ENCODE measurements at places on chromosomes 1 and 21.

- DNase-seq: no peak
These were observed 40.6 kb upstream of the CFHR3 start for GRCh38 chr1:196734006-196734405.

- DNase-seq: no peak
These were observed 48.8 kb downstream of the DISP3 start for GRCh38 chr1:11527541-11528452.

DNA sequence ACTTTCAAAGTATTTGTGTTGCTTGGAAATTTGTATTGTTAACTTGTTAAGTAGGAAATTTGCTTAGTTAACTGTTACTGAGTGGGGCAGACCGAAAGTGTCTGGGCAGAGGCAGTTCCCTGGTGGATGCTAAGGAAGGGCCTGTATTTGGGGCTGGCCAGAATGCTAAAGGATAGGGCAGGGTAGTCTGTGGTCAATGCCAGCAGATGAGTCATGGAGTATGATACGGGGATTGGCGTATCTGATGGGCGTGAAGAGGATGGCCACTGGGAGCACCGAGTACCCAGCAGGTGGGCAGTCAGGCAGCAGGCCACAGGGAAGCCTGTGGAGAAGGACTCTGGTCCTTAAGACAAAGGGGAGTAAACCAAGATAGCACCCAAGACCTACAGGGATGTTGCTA, 46.6 kb upstream of the SCAF4 start:
- DNase-seq: no peak

GRCh38 chr1:109240158-109241152, 8.9 kb upstream of the CELSR2 start:
- DNase-seq: peak; percentile 83

DNA sequence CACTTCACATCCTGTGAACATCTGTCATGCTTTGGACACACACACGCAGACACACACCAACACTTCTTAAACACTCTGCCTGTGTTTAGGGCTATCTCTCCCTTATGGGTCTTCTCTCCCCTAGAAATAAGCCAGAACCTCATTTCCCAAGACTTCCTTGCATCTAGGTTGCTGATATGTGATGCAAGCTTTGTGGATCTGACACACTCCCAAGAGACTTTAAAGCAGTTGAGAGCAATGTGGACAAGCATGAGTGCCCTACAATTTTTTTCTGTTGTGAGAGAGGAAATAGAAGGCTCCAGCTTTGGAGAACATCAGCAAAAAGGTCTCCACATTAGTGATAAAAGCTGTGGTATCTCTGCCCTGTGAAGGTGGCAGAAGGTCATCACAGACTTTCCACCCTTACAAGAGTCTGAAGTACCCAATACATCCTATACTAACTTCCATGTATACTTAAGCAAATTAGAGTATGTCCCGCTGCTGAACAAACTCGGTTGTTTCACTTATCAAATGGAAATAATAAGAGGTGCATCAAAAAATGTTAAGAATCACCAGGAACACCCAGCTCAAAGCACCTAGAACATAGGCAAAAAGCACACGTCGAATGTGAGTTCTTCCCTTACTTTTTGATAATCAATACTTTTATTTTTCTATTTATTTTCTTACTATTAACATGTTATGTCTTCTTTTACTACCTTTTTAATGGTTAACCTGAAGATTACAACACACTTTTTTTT, 267.6 kb downstream of the SETD4 start:
- no peak for DNase-seq

GRCh38 chr1:185666582-185666981, 67.6 kb upstream of the HMCN1 start:
- DNase-seq: no peak

DNA sequence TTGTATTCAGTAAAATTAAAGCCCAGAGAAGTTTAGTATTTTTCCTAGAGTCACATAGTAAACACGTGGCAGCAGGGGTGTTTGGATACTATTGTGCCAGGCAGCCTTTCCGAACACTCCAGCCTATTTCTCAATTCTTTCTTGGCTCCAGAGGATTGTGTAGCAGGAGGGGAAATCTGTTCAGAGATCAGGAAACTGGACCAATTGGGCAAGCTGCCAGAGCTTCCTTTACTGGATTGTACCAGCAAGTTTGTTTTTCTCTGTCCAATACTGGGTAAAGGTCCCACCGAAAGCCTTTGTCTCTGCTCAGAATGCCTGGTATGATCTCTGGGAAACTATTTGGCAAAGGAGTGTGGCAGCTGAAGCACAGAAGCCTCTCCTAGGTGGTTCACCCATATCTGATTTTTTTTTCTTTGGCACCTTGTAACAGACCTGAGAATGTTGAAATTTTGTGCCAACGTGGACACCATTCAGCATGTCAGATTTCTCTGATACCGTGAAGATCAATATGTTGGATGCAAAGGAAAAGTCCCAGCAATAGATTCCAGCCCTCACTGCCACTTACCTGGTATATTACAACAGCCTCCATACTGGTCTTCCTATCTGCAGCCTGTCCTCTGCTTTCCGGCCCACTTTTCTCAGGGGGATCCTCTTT, 126.2 kb downstream of the FGGY start:
- no peak for DNase-seq

DNA sequence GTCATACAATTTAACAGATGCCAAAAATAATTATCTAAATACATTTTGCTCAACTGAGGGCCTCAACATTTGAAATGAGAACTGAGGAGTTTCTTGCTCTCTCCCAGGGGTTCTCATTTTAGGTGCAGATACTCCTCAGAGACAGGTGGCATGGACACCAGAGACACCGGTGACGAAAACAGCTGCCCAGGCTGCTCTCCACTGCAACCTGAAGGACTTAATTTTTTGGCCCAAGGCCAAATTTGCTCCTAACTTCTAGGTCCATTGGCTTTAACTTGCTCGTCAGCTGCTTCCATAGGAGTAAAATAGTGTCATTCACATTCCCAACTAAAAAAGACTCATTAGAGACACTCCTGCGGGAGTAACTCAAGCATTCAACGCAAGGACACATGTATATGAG, 87.0 kb downstream of the NRIP1 start:
- DNase-seq: no peak

DNA sequence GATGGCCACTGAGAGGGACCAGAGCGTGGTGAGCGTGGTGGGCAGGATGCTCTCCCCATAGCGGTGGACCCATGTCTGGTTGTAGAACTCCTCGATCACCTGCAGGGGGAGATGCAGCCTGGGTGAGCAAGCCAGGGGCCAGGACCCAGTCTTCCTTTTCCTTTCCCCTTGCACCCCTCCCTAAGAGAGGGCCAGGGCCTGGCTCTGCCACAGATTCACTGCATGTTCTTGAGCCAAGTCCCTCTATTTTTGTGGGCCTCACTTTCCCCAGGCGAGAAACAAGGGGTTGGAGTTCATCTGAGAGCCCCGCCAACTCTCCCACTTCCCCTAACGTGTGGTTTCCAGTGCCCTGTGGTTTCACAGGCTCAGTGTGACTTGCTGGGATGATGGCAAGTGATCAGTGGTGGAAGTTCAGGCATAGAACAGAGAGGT, 27.5 kb downstream of the SLC2A1 start:
- no peak for DNase-seq

DNA sequence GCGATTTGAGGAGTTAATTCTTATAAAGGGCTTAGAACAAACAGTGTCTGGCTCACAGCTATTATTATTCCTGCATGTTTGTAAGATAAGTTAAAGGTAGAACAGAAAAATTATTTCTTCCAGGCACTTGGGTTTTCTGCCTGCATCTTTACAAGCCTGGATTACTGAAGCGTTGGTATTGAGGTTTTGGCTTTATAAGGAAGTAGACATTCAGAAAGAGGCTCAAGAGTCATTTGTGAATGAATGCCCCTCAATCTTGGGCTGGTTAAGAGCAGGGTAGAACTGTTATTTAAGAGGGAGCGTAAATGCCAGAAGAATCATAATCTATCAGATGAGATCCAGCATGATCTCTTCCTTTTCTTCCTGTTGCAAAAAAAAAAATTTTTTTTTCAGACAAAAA, 77.3 kb upstream of the ARID1A start:
- DNase-seq: no peak

GRCh38 chr1:186187601-186188000, 187.5 kb downstream of the TPR start:
- DNase-seq: no peak

DNA sequence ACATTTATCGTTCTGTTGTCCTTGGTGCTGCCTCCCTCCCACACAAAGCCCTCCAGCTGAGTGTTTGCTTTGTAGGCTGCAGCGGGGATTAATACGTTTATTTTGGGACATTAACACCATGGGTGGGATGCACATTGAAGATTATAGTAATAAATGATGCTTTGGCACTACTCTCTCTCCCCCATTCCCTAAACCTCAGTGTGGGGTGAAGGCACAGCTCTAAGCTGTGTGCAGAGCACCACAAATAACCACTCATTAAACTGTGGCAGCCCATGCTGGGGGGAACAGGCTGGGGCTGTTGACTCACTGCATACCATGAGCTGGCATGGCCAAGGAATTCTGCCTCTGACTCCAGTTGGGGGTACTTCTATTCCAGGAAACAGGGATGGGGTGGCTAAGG, 7.7 kb downstream of the PCP4L1 start:
- no peak for DNase-seq

- DNase-seq: no peak
These were observed 130.6 kb downstream of the HUNK start for GRCh38 chr21:32003411-32003810.

- DNase-seq: no peak
These were observed 40.2 kb downstream of the ATP1B1 start for GRCh38 chr1:169146576-169147214.

GRCh38 chr21:43637530-43638158, 21.6 kb downstream of the HSF2BP start:
- DNase-seq: no peak

- DNase-seq: no peak
These were observed 47.2 kb upstream of the IGSF21 start for GRCh38 chr1:18060366-18060765.

- DNase-seq: peak; percentile 77
These were observed 46.2 kb upstream of the BCL9 start for GRCh38 chr1:147494998-147495580.

GRCh38 chr1:82491301-82492048, 690.7 kb downstream of the ADGRL2 start:
- DNase-seq: no peak

DNA sequence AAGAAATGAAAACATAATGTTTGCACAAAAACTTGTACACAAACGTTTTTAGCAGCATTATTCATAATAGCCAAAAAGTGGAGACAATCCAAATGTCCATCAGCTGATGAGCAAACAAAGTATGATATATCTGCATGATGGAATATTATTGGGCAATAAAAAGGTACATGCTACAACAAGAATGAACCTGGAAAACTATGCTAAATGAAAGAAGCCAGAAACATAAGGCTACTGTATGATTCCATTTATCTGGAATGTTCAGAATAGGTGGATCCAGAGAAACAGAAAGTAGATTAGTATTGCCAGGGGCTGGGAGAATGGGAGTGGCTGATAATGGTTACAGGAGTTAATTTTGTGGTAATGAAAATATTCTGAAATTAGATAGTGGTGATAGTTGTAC, 19.0 kb downstream of the FBXO28 start:
- DNase-seq: no peak

DNA sequence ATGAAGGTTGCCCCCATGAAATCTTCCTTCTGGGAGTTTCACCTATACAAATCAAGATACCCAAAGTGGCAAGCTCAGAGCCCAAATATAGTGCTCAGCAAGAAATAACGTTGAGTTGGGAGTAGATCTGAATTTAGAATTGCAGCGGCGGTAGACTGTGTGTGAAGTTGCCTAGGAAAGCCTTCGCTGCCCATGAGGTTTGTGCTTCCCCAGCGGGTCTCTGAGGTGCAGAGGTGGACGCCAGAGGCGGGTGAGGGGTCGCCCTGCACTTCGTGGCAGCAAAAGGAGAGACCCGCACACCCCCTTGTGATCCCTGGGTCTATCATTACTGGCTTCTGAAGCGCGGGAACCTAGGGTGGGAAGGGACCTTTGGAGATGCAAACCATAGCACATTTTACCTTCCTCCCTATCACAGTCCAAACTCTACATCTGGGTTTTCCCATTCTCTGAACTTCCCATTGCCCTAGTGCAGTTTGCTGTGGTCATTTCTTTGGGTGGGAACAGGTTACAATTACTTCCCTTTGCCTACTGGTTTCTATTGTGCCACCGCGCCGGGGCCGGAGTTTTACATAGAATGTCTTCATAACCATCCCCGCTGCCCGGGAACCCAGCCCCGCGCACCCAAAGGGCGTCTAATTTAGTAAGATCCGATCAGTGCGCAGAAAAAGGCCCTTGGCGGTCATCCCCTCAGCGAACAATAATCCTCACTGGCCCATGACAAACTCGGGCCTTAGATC, 5.2 kb downstream of the TBX15 start:
- no peak for DNase-seq

All from Right ventricle myocardium inferior (tissue), 1 donor.